Right renal cortex interstitium (tissue), 3 donors: ENCODE measurements at places on chromosomes 1 and 21. TPM values are rescaled to one million over a fixed set of nuclear protein-coding genes. Genes with fewer than 3 reads are reported as not detected.
A peak's percentile ranks its signal among the peaks of the same experiment; 100 is the strongest.

The S100A7A gene
- polyA plus RNA-seq = not detected

The PLCH2 gene
- polyA plus RNA-seq = 1.9 TPM

The ADAMTS1 gene
- polyA plus RNA-seq = 110 TPM

The PADI3 gene
- not detected for polyA plus RNA-seq

The CXADR gene
- polyA plus RNA-seq = 39.1 TPM

The CLDN17 gene
- polyA plus RNA-seq = not detected

The KCNJ9 gene
- 0.08 TPM for polyA plus RNA-seq

- no peak for DNase-seq
Measured at GRCh38 chr1:45272913-45273371, 53.8 kb upstream of the HPDL start.

DNA sequence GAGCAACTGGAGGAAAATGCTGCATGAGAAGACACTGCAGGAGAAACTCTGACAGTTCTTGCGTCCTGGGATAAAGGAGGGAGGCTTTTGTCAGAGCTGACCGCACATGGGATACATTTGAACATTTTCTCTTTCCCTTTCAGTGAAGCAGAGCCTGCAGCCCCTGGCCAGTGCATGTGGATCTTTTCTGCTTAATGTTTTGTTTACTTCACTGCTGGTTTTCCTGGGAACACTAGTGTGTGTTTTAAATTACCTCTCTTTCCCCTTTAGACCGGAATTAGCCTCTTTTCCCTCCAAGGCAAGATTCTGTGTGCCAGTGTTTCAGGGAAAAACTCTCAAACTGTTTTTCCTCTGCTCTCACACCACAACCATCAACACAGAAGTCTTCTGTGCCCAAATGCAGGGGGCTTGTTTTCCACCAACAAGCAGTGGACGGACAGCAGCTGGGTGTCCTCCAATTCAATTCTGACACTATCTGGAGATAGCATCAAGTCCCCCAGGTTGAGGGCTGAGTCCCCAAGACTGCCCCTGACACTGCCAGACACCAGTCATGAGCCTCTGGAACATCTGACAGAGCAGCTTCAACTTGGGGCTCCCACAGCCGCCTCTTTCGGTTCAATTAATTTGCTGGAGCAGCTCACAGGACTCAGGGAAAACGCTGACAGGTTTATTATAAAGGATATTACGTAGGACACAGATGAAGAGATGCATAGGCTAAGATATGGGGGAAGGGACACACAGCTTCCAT is 136.2 kb downstream of the RHOU start:
- peak; percentile 29 for DNase-seq

- DNase-seq = no peak
Measured at GRCh38 chr1:233884461-233885151, 19.9 kb upstream of the SLC35F3 start.

DNA sequence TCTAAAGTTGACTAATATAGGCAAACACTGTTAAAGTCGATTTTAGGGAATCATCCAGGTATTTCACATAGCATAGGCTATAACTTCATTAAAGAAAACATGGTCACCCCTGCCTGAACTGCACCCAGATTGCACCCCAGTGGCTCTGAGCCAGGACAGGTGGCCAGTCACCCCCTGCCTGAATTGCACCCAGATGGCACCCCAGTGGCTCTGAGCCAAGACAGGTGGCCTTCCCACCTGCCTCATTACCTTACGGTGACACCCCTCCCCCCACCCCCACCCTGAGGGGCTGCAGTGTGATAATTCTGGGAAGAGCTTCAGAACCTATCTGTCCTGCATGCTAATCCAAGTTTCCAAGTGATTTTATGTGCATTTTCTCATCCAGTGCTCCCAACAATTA is 78.9 kb downstream of the DSCAM start:
- DNase-seq = no peak

GRCh38 chr1:207164086-207164485 is 60.1 kb downstream of the C4BPA start:
- no peak for DNase-seq

DNA sequence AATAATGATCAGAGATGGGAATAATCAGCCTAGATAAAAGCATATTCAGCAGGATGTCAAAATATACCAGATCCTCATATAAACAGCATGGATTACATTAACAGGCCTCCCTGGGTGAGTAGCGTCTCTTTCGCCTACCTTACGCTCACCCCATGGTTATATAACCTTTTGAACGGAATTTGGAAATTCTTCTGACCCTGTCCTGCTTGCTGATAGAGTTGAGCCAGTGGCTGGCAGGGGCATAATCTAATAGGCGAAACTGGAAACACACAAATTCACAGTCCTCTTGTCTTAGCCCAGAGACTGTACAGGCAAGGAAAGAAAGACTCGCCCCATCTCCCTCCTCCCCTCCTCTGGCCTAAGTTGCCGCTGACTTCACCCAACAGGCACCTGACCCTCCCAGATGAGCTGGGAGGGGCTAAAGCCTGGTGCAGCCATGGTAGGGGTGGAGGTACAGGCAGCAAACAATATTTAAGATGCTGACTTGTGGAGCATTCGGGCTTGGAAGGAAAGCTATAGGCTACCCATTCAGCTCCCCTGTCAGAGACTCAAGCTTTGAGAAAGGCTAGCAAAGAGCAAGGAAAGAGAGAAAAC is at the start of gene ANGPTL7:
Gene ANGPTL7, plus strand, starts transcription at position 498 of the 594 bp plus-strand sequence. CDS start 225 bp downstream, outside the sequence.
- DNase-seq = no peak

GRCh38 chr1:30823627-30823968 is 66.0 kb upstream of the LAPTM5 start:
- no peak for DNase-seq

GRCh38 chr1:197438010-197438790 is 170.1 kb downstream of the CRB1 start:
- no peak for DNase-seq

DNA sequence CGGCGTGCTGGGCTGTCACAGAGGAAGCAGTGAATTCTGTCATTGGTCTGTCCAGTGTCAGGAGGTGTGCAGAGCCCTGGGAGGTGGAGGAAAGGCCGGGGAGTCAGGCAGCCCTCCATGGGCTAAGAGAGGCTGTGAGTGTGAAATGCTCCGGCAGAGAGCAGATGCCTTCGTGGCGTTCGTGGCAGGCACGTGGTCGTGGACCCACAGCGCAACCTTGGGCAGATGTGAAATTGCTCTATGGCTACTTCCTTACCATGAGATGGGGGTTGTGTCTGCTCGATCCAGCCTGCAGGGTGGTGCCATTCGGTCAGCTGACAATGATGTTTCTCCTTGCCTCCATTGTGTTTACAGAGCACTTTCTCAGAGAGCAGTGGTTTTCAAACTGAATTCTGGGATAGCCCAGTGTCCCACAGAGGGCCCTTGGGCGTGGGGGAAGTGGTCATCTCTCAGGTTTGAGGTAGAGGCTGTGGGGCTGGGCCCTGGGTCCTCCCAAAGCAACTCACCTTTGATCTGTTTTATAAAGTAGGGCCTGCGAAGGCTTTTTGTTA is 27.9 kb downstream of the TNFRSF1B start:
- no peak for DNase-seq

DNA sequence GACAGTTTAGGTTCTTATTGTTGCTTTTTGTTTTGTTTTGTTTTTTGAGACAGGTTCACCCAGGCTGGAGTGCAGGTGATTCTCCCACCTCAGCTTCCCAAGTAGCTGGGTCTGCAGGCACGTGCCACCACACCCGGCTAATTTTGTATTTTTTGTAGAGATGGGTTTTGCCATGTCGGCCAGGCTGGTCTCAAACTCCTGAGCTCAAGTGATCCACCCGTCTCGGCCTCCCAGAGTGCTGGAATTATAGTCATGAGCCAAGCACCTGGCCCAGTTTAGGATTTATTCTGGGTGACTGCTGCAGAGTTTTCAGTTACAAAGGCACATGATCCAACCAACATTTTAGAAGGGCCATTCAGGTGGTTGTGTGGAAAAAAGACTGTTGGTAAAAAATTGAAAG is 102.0 kb downstream of the SPAG17 start:
- DNase-seq = no peak

DNA sequence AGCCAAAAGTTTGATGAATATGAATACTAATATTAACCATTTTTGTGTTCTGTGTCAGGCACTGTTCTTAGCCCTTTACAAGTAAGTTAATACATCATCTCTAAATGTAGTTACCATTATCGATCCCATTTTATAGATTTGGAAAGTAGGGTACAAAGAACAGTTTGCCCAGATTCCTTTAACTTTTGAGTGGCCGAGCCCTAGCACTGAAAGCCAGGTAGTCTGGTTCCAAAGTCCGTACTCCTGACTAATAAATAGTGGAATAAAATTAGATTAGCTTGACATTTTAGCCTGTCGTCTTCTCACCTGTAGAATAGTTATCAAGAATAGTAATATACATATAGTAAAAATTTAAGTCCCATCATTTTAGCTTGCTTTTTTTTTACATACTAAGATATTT is 70.6 kb downstream of the PTBP2 start:
- no peak for DNase-seq

DNA sequence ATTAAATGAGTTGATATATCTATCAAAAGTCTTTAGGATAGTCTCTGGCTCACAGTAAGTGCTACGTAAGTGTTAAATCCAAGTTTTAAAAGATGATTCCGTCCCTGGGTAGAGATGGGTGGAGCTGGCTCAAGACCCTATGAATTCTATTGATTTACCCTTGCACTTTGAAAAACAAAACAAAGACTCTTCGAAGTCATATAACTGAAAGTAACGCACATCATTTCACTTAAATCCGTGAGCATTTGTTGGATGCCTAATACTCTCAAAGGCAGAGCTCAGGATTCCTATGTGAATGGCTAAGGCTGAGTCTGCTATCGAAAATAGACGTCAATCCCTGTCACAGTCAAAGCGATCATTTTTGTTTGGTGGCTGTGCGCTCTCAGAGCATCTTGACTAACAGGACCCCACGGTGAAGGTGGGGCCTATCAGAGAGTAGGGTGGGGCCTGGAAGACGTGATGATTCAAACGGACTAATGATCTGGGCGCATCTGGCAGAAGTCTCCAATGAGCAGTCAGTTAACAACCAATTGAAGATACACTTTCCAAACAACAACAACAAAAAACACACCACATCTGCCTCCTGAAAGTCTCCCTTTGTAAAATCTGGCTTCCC is 1.2 kb upstream of the NUCKS1 start:
- DNase-seq = no peak

DNA sequence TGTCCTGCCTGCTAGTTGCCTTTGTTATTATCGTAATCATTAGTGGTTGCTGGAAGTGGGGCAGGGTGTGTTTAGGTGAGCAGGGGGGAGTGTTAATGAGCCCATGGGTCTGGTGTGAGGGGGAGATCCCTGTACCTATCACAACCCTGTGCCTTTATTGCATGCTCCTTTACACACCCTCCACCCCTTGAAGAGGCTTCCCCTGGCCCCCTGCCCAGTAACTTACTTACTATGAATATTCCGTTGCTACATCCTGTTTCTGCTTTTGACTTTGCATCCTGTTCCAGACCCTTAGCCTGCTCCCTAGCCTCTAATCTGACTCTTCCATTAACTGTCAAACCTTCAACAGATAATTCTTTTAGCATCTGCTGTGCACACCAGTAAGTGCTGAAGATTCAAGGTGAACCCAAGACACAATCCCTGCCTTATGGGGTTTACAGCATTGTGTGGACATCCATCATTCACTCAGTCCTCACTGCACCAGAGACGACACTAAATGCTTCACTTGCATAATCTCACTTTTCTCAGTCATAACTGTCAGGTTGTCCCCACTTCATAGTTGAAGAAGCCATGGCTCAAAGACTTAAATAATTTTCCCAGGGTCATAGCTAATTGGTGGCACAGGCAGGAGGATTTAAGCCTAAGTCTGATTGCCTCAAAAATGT is 47.9 kb downstream of the CDC7 start:
- DNase-seq = no peak

DNA sequence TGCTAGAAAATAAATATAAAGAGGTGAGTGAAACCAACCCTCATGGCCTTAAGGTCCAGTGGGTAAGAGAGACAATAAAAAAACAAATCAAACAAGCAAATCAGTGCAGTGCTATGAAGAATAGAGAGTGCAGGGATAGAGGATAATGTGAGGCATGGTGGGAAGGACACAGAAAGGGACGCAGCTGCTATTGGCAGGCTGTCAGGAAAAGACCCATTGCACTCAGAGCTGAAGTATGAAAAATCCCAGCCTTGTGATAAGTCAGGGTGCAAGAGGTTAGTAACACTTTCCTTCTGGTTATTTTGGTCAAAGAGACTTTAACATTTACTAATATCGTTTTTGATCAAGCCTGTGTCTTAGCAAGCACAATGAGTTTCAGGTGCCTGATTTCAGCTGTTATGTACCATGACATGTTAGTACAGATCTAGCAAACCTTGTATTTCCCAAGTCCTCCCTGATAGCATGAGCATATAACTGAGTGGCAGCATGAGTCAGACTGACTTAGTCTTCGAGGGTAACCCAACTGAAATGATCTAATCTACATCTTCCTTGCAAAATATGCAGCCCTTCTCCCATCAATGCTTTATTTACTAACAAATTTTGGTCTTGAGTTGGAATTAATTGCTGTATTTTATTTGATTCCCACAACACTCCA is 31.7 kb downstream of the CHML start:
- no peak for DNase-seq

- DNase-seq = no peak
Measured at GRCh38 chr1:57633056-57633455, 209.2 kb upstream of the DAB1 start.

- DNase-seq = no peak
Measured at GRCh38 chr1:116397728-116398127, 24.7 kb downstream of the ATP1A1 start.

- DNase-seq = no peak
Measured at GRCh38 chr1:204198348-204199340, 2.4 kb upstream of the KISS1 start.

DNA sequence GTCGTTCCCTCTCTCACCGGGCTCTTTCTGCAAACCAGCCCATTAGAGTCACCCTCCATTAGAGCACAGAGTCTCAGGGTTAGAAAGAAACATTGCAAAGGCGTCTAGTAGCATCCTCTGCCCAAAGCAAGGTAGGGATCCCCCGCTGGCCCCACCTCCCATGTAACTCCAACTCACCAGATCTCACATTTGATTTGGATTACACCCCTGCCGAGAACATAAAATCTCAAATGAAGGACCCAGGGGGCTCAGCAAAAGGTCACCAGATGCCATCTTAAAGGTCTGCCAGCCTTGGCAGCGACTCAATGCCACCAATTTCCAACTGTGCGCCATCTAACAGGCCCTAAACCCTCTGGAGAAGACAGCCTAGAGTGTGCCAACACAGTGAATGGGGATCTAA is 14.1 kb downstream of the C1orf87 start:
- DNase-seq = no peak

DNA sequence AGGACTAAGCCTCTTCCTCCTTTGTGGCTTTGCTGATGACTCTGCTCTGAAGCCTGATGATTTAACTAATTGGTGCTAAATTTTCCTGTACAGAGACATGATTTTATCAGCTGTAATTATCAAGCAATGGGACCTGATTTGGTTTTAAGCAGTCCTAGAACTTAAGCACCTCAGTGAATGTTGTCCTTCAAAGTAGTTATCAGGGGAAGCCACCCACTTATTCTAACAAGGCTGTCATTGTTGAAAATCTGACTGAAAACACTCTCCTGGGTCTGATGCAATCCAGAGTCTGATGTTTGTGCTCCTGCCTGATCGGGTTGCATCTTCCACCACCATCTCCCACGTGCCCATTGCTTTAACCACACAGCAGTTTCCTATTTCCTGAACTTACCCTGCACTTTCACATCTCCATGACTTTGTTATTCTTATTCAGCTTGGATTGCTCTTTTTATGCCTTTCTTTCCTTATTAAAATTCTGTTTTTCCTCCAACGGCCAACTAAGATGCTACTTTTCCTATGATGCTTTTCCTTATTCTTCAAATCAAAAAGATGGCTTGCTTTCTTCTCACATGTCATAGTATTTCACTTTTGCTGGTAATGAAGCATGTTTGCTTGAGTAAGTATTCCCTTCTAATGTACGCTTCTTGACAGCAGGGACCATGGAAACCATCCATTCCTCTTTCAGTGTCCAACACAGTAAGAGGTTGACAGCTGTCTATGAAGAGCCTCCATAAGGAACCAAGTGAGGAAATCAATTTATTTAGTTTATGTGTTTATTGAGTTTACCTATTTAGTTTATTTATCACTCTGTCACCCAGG is 55.0 kb downstream of the S1PR1 start:
- DNase-seq = no peak
